ENCODE measurements at places on chromosomes 7 and 10.

GRCh38 chr7:2970861-2971260, 72.8 kb downstream of the CARD11 start:
- DNase-seq: no peak

- no peak for DNase-seq
Observed at GRCh38 chr10:80529604-80530003, 8.1 kb upstream of the SH2D4B start.

- no peak for DNase-seq
Observed at GRCh38 chr7:36986511-36986933, 262.2 kb upstream of the AOAH start.

DNA sequence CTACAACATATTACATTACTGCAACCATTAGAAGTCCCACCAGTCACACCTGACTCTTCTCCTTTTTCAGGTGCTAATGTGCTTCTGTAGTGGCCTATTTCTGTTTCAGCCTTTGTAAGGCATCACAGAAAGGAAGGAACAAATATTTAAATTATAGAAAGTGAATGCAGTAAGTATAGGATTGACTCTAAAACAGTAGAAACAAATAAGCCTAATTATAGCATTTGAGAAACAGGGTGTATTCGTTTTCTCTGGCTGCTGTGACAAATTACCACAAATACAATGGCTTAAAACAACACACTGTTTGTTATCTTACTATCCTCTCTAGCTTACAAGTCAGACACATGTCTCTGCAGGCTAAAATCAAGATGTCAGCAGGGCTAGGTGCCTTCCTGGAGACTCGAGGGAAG, 69.4 kb downstream of the CCSER2 start:
- DNase-seq: no peak

- DNase-seq: peak; percentile 53
Observed at GRCh38 chr7:55160539-55160938, 141.7 kb downstream of the EGFR start.

GRCh38 chr7:134509010-134509409, 18.4 kb upstream of the AKR1B10 start:
- no peak for DNase-seq

- no peak for DNase-seq
Observed at GRCh38 chr10:23283680-23284079, 60.9 kb downstream of the C10orf67 start.

GRCh38 chr10:48517911-48518811, 86.7 kb downstream of the ARHGAP22 start:
- no peak for DNase-seq

DNA sequence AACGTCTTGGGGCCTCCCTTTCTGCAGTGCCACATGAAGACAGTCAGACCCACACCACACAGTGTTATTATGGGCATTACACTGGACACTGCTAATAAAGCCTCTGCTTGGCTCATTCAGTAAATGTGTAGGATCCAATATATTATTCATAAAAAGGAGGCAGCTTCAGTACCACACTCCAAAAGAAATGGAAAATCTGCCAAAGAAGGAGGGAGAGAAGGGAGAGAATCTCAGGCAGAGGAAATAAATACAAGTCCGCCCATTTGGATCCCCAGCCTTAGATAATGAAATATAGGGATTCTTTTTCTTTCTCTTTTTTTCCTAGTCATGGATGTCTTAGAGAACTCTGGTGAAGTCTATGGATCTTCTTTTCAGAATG, 162.2 kb downstream of the ELMO1 start:
- no peak for DNase-seq
